ENCODE measurements at places on chromosomes 6 and 20.

DNA sequence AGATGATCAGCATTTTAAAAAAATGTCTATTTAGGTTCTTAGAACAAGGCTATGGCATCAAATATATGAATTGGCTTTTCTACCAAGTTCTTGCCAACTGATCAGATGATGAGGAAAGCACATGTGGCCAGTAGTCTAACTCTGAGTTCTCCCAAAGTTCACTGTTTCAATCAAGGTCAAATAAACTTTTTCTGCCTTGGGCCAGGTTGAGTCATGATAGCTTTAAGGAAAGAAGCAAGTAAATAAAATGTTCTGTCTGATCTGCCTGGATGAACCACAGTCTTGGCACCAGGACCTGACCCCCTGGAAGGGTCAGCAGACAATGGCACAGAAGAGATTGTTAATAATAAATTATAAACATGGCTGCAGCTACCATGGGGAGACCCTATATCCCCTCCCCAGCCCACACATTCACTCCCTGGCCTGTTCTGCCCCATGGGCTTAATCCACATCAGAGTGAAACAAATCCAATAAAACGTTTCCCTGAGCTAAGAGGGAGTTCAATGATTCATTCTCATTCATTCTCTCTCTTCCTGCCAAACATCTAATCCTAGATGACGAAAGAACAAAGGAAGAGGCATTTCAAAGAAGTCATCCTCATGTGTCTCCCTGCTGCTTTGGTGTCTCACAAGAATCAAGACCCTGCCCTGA, 661.6 kb downstream of the DHX35 start:
- DNase-seq: no peak

DNA sequence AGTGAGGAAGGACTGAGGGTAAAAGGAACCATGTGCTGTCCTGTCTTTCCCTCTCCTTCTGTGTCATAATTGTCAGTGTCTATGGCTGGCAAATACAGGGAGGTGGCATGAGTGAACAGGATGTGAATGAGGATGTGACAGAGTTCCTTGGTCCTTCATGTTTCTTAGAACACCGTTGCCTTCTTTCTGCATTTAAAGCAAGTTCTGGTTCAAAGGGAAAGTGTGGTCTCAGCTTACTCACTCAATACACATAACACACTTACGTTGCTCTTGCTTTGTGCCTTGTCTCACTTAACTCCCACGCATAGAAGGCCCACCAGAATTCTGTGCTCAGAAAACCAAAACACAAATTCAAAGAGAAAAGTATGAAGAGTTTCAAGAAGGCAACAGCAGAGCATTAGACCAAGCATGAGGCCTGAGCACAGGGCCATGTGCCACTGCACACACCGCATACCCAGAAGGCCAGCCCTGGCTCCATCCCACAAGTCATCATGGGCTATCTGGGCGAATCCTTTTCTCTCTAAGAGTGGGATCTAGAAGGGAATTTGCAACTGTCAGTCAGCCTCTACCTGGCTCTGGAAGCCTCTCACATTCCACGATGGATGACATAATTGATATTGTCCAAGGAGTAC, 38.9 kb upstream of the SAYSD1 start:
- DNase-seq: no peak

- DNase-seq: no peak
Measured at GRCh38 chr20:14956026-14956425, 618.6 kb upstream of the FLRT3 start.

DNA sequence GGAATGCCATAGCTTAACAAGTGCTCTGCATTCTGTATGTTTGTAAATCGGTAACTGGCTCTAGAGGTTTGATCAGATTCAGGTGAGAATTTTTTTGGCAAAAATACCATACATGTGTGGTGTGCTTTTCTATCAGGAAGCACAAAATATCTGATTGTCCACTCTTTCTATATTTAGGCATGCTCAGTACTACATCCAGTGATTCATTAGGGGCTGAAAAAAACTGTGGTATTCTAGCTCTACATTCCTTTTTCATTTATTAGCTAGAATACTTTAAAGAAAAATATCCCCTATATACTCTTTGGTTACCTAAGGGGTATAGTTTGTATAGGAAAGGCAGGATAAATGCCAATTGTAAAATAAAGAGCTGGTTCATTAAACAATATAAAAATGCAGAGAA, 10.6 kb upstream of the ELOVL2 start:
- DNase-seq: no peak

- DNase-seq: no peak
Measured at GRCh38 chr6:47360388-47360787, 50.7 kb upstream of the TNFRSF21 start.

DNA sequence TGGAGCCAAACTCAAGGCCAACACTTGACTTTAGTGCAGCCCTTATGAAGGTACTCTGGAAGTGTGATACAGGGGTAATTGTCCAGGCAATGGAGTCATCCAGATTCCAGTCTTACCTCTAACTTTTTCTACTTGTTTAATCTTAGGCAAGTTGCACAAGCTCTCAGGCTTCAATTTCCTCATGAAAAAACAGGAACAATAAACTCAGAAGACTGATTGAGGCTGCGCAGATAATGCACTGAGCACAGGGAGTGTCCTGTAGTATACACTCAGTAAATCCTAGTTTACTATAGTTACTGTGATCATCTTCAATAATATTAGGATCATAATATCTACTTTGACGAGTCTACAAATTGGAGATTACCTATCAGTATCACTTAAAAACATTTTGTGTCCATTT, 127.5 kb upstream of the SMLR1 start:
- DNase-seq: no peak

- DNase-seq: peak; percentile 81
Measured at GRCh38 chr6:149941583-149942460, at the start of gene ULBP2. Gene ULBP2 (plus strand): TSS chr6:149942014. CDS start chr6:149942073, 59 bp downstream.

DNA sequence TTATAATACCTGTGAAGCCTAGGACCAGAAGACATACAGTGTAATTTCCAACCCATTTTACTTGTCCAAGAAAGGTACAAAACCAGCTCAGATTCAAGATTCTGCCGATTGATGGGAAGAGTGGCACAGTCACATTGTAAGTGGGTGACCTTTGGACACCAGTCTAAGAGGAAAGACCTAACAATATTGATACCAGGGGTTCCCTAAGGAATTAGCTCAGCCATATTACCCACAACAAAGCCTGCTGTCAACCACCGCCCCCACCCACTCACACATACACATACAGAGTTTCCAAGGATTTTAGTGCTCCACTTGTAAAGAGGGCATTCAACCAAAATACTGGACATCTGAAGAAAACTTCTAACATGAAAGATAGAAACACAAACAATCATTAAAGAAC, 27.9 kb upstream of the TMEM181 start:
- no peak for DNase-seq

DNA sequence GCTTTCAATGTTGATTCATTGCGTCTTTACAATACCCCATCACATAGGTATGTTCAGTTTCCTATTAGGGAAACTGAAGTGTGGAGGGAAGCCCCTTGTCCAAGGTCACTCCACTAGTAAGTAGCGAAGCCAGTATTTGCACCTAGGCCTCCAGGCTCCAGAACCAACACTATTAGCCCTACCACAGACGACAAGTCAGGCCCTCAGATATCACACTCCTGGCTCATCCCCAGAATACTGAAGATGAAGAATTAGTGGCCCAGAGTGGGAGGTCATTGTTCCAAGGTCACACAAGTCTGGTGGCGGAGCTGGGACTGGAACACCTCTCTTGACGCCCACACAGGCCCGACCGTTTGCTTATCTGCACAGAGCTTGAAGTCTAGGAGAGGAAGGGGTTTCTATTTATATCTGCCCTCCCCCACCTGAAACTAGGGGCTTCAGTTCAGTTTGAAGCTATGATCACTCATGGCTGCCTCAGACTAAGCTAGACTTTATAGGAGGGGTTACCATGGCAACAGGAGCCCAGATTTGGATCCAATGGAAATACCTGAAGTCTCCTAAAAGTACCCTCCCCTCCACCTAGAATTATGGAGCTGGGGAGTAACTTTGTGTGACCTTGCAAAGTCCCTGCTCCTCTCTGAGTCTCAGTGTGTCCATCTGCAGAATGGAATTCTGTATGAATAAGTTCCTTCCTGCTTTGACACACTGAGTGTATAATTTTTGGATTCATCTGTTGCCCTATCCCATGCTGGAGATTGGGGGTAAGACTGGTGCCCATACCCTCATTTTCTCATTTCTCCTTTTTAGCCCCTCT, 2.2 kb downstream of the SNTA1 start:
- DNase-seq: no peak

- no peak for DNase-seq
Measured at GRCh38 chr6:79030511-79030910, 47.5 kb downstream of the PHIP start.

DNA sequence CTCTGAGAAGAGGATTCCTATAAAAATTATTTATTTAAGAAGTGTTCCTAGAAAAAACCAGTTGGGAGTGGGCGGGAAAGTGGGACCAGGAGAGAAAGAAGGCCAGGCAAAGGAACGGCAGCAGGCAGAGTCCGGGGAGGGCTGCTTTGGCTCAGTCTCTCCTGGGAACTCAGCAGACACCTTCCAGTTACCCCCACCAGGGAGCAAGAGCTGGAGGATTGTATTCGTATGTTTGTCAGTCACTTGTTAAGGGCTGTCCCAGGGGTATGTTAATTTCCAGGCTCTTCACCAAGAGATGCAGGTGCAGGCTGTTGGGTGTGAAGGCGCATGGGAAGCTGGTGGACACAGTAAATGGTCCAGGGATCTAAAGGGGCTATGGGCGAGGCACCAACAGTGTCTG, 53.0 kb upstream of the CHD6 start:
- no peak for DNase-seq

GRCh38 chr6:150775415-150776203, 89.9 kb upstream of the MTHFD1L start:
- DNase-seq: no peak

- no peak for DNase-seq
Measured at GRCh38 chr20:18324596-18325089, 36.3 kb downstream of the ZNF133 start.

DNA sequence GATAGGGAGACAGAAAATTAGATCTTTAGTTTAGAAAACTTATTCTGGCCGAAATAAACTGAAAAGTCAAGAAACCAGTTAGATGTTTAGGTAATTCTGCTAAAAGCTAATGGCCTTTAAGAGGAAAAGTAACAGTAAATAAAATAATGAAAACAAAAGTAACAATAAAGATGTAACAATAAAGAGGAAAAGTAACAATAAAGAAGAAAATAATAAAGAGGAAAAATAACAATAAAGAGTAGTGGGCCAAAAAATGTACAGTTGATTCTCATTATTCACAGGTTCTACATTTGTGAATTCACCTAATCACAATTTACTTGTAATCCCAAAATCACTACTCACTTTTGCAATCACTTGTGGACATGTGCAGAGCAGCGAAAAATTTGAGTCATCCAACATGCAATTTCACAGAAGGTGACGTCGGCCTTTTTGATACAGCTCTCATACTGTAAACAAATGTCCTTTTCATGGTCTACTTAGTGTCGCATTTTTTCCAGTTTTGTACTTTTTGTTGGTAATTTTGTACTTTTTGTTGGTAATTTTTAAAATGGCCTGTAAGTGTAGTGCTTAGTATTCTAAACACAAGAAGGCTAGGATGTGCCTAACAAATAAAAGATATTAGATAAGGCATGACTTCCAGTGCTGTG, 24.0 kb downstream of the HBS1L start:
- DNase-seq: no peak

DNA sequence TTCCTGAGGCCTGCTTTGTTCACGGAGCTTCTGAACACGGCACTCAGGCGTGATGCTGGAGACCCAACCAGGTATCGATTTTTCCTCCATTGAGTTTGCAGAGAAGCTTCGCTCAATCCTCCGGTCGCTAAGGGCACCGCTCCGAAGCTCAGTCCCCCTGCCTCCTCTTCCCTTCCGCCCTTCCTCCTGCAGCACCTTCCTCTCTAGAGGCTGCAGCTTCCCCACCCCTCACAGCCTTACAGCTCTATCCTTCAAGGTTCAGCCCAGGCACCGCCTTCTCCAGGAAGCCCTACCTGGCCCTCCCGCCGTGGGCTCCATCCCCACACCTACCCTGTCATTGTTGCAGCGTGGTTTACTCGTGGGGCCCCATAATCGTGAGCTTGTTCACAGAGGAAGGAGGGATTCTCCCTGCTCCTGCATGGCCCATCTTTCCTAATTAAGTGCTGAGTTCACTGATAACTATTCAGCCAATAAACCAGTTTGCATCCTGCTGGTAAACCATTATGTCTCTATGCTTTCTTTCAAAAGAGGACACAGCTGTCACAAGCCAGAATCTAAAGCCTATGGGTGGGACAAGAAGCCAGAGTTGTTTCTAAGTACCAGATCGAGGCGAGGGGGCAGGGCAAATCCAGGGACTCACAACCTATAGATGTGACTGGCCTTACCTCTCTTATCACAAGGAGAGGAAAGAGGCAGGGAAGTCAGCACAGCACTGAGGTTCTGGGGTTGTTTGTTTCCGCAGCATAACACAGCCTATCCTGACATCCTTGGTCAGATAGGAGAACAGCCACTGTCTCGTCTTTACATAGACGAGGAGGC, 152.0 kb downstream of the GRM4 start:
- DNase-seq: no peak

- DNase-seq: no peak
Measured at GRCh38 chr6:83860782-83861495, 1.4 kb downstream of the CYB5R4 start.

- DNase-seq: no peak
Measured at GRCh38 chr6:20681243-20681684, 147.0 kb downstream of the CDKAL1 start.

- no peak for DNase-seq
Measured at GRCh38 chr6:169008641-169009257, 244.9 kb downstream of the THBS2 start.

- no peak for DNase-seq
Measured at GRCh38 chr6:143555071-143555492, 43.6 kb upstream of the FUCA2 start.

DNA sequence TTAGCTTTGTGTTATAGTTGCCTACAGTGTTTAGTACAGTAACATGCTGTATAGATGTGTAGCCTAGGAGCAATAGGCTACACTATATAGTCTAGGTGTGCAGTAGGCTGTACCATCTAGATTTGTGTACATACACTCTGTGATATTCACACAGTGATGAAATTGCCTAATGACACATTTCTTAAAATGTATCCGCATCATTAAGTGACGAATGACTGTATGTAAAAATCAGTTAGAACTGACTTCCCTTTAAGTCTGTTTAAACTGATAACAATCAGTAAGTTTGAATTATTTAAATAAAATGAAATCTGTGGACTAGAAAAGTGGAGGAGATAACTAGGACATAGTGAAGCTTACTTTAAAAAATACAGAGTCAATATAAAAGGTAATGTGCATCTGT, 176.1 kb downstream of the CDKAL1 start:
- no peak for DNase-seq
